CMK (cell line): ENCODE measurements at places on chromosomes 3 and 15.

DNA sequence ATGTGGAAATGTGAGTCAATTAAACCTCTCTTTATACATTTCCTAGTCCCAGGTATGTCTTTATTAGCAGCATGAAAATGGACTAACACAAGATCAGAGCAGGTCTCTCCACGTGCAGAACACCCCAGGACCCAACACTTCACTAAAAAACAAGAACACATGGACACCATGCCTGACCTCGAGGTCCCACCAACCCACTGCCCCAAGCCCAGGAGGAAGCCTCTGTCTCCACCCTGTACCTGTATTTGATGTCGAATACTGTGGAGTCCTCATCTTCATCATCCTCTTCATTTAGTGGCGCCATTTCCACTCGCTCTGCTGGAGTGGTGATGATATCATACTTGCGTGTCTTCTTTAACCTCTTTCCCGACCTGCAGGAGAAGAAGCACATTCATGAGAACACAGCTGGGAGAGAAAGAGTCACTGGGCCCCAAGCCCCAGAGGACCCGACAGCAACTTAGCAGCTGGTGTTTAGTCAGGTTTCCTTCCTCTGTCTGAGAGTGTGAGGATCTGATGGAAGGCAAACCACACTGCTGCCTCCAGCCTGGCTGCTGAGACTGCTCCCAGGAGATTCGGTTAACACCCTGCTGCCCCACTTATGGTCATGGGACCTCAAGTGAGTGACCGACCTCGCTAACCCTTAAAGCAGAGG, 25.5 kb downstream of the FAM174B start:
- DNase-seq: no peak

DNA sequence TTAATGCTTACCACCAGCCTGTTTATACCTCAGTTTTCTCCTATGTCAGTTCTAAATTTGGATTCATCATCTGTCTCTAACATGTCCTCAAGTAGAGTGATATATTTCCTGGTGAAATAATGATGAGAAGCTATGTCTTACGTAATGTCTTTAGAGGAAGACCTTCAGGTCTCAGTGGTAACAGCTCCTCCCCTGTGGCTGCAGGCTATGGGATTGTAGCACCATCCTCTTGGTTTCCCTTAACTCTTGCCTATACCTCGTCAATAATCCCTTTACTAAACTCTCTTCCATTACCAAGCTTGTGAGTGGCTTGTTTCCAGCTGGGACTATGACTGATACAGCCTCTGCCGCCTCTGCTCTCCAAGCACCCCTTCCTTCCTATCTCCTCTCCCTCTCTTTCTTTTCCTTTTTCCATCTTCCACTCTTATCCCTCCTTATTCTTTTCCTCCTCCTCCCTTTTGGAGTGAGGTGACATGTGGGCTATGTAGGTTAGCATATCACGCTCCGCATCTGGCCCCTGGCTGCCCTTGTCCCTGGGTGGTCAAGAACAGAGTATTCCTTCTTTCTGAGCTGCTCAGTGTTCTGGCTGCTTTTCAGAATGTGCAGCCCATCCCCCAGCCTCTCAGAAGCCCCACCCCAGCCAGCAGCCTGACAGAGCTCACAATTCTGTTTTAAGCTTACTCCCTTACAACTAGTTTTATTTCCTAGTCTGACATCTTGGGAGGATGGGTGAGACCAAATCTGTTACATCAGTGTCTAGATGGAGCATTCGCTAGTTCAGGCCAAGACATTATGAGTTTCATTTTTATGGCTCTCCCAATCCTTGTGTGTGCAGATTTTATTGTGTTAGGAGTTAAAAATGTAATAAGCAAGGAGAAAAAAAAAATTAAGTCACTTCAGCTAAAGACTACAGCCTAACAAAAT, 75.0 kb upstream of the RNU6-1 start:
- no peak for DNase-seq

GRCh38 chr3:173932624-173933023, 535.1 kb downstream of the NLGN1 start:
- DNase-seq: no peak

DNA sequence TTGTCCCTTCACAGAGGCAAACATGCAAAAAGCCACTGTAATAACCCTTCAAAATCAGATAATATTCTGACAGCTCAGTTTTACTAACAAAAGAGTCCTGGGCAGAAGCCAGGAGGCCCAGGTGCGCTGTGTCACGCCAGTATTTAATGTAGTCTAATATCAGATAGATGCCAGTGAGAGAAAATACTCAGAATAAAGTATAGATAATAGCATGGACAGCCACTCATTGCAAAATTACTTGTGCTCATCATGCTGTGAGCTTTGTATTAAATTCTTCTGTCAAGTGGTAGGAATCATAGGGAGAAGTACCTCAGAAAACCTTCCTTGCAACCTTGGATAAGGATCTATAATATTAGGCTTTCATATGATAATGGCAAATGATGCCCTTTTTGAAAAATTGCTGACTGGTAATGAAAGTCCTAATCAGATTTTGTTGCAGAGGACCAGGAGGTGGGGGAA, 1154.3 kb downstream of the ROBO1 start:
- no peak for DNase-seq

DNA sequence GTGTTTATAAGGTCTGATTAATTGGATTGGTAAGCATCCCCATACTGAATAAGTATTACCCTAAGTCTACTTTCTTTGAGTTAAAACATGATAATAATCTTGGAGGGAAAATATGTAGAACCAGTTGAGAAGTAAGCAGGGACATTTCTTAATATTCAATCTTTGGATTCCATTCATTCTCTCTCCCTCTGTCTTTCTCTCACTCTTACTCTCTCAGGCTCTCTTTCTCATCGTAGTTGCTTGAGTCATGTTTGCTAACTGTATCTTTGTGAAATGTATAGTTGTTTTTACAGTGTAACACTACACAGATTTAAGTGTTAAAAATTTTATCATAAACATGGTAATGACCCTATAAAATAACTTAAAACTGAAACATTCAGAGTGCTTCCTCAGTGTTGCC, 163.8 kb downstream of the RSRC1 start:
- no peak for DNase-seq

DNA sequence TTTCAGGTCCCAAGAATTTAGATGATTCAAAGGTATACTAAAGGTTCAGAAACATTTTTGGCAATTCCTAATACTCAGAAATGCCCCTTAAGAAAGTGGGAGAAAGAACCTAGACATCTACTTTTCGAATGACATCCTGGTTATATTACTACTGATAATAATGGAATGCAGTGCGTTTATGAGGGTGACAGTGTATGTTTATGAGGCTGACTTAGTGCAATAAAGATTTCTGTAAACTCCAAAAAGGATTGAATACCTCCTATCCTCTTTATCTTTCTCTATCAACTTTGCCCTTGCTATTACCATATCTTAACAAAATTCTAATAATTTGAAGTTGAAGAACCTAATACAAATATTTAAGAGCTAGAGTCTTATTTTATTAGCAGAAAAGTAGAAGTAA, 348.9 kb upstream of the EPHA6 start:
- no peak for DNase-seq

- DNase-seq: no peak
These were observed 14.6 kb upstream of the TFRC start for GRCh38 chr3:196096382-196096953.

DNA sequence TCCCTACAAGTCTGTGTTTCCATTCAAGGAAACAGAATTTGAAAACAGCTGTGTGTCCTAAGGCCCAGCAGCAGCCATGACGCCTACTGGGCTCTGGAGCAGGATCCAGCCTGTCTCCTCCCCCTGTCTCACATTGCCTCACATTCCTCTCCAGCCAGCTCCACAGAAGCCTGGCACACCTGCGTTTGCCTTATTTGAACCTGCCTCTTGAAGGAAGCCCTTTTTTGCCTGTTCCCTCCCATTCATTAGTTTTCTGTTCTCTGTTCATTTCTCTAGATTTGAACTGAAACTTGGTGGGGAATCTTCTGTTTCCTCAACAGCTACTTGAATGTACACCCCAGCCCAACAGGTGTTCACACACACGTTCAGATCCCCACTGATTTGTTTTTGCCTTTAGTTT, 890.5 kb downstream of the TUSC7 start:
- no peak for DNase-seq

GRCh38 chr3:48855681-48856447, 8.2 kb upstream of the PRKAR2A start:
- DNase-seq: no peak

GRCh38 chr3:53773021-53773436, 73.2 kb downstream of the CHDH start:
- DNase-seq: no peak

DNA sequence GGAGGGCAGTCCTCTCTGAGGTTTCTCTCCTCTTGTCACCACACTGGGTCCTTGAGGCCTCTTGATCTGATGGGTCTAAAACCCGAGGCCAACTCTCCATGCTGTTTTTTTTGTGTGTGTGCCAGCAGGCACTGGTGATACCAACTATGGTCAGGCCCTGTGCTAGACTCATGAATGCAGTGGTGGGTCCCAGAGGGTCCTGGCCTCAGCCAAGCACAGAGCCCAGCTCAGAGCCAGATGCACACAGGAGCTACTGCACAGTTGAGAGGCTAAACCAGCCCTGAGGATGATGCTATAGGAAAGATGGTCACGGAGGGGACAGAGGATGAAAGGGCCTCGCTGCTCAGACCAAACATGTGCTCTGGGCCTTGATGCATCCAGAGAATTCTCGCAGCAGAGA, 33.5 kb downstream of the RAB6B start:
- DNase-seq: no peak

GRCh38 chr15:59199626-59200465, 6.8 kb upstream of the LDHAL6B start:
- no peak for DNase-seq

GRCh38 chr3:148158210-148158609, 539.5 kb upstream of the AGTR1 start:
- DNase-seq: no peak

- DNase-seq: no peak
These were observed 24.3 kb upstream of the IL12A start for GRCh38 chr3:159964166-159964973.

DNA sequence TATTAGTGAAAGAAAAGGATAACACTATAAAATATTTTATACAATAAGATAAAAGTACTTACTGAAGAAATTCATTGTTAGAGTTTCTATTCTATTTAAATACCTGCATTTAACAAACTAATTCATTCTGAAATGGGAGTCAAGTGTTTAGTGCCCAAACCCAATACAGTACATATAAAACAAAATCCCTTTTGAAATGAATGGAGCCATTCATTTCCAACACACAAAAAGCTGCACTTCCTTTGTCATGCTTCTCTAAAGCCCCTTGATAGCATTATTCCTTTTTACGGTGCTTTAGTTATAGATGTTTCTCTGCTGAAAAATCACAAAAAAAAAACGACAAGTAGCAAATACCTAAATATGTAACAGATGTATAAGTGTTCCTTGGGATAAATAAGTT, 596.3 kb downstream of the ZIC1 start:
- no peak for DNase-seq

DNA sequence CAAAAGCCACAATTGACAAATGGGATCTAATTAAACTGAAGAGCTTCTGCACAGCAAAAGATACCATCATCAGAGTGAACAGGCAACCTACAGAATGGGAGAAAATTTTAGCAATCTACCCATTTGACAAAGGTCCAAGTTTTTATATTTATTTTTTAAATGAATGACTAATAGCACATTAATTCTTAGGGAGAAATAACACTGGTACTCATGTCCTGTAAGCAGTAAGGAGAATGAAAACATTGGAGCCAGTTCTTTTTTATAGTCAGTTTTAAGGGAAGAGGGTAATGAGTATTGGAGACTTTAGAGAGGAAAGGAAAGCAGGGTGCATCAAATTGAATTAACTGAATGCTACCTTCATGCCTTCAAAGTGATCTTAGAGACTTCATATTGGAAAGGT, 404.7 kb upstream of the TGFBR2 start:
- no peak for DNase-seq

DNA sequence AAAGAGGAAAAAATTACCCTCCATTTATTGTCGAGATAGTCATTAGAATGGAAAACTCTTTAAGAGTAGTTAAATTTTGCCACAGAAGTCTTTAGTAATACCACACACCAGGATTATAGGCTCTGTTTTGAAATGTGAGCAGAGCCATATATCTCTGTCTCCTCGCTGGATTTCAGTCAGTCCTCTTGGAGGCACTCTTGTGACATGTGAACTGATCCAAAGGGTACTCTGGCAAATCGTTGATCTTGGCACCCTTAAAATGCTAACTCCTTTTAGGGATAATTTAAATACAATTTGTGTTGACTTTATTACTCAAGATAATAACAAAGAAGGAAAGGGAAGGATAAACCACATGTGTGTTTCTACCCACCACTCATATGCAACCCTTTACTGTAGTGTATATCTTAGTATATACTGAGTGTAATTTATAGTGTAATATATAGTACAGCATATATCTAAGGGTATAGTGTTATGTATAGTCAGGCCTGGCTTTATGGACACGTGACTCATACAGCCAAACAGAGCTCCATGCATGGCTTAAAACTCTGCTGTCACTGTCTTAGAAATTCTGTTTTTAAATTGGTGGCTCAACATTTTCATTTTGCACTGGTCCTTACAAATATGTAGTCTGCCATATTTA, 12.3 kb upstream of the KPNA4 start:
- no peak for DNase-seq

GRCh38 chr3:79521221-79521848, 246.5 kb downstream of the ROBO1 start:
- no peak for DNase-seq

GRCh38 chr15:41834096-41834495, 4.6 kb upstream of the PLA2G4B start:
- no peak for DNase-seq

GRCh38 chr3:46277476-46277875, 35.2 kb downstream of the CCR3 start:
- DNase-seq: no peak

DNA sequence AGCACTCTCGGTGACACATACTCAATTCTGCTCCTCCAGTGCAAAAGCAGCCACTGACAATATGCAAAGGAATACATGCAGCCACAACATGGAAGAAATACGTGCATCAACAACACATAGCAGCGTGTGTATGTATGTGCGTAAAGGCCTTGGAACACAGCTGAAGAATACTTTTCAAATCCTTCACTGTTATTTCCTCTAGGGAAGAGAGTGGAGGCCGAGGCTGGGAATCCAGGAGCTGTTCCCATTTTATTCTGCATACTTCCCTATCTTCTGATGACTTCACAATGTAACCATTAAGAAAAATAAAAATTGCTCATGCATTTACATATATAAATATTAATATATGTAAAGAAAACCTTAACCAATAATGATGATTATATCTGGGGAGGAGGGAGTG, 36.6 kb upstream of the MGLL start:
- no peak for DNase-seq
